ENCODE measurements at places on chromosomes 13 and 19. TPM values are rescaled to one million over a fixed set of nuclear protein-coding genes. Genes with fewer than 3 reads are reported as not detected.
A peak's percentile ranks its signal among the peaks of the same experiment; 100 is the strongest.

KCNC3 gene
- polyA plus RNA-seq: 0.19 TPM

DNA sequence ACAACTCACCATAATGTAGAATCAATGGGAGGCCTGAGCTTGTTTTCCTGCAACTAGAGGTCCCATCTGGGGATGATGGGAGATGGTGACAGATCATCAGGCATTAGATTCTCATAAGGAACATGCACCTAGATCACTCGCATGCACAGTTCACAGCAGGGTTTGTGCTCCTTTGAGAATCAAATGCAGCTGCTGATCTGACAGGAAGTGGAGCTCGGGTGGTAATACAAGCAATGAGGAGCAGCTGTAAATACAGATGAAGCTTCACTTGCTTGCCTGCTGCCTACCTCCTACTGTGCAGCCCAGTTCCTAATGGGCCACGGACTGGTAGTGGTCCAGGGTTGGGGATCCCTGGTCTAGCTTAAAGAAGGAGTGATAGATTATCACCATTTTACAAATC, 33.0 kb downstream of the KPNA3 start:
- DNase-seq: no peak

DNA sequence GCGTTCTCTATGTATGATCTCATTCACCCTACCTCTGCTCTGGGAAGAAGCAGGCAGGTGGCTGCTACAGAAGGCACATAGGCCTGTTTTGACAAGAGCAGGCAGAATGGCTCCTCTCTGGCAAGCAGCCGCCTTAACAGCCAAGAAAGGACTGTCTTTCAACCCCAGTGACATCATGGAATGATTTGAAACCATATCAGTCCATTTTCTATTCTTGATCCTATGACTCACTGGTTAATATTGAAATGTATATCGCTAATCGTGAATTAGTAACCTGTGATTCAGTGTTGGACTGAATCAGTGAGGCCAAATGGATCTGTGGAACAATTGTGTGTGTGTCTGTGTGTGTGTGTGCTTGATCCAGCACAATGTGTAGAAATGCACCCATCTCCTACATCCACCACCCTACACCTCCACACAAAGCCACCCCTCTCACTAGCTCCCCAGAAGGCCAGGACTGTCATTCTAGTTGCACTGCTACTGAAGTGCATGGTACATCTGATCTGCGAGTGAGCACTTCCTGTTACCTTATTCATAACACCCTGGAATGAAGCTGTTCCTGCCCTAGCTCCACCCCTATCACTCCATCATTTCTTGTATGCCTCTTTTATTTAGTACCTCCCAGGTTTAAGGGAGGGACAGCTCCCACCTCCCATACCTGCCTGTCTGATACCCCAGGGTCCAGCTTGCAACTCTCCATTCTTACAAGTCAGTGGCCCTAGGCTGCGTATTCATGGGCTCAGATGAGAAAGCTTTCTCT, 460.0 kb downstream of the FOXO1 start:
- no peak for DNase-seq

DNA sequence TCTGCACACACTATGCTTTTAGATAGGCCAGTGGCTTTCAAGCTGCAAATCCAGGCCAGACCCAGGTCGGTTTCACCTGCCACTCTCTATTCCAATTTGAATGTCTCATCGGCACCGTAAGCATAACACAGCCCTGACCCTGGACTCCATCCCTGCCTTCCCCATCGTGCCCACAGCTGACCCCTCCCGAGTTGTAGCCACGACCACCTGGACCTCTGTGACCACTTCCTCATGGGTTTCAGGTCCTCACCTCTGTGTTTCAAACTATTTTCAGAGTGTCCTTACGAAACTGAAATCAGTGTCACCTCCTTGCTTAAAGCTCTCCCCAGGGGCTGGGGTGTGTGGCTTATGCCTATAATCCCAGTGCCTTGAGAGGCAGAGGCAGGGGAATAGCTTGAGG, 9.0 kb upstream of the HSH2D start:
- DNase-seq: no peak

DNA sequence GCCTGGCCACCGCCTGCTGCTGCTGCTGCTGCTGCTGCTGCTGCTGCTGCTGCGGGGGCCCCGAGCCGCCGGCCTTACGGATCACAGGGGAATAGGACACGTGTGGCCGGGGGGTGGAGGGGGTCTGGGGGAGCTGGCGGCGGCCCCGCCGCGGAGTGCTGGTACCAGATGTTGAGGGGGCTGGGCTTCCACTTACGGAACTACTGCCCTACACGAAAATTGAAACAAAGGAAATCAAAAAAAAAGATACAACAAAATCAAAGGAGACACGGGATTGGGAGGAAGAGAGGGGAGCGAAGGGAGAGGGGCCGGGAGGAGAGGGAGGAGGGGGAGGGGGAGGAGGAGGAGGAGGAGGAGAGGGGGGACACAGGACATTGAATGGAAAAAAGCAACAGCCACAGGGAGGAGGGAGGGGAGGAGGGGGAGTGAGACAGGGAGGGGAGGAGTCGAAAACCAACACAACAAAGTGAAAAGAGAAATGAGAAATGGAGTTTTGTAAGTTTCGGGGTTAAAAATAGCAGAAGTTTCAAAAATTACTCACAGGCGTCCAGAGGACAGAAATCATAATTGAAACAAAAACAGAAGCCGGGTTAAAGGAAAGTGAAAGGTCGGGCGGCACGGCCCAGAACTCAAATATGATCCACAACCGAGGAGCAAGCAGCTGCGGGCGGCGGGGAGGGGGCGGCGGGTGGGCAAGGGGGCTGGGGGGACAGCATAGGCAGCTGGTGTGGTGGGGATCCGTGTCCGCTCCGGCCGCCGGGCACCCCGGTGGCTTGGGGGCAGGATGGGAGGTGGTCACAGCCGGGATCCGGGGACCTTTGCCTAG, 57.8 kb downstream of the IER2 start:
- DNase-seq: peak; percentile 70

- no peak for DNase-seq
Measured at GRCh38 chr19:15286688-15287365, 45.5 kb downstream of the BRD4 start.

- no peak for DNase-seq
Measured at GRCh38 chr19:3604987-3605343, 1.7 kb downstream of the TBXA2R start.
